ENCODE measurements at places on chromosomes 16 and 17.

- DNase-seq: no peak
Observed at GRCh38 chr16:3564130-3564888, 12.9 kb downstream of the NLRC3 start.

DNA sequence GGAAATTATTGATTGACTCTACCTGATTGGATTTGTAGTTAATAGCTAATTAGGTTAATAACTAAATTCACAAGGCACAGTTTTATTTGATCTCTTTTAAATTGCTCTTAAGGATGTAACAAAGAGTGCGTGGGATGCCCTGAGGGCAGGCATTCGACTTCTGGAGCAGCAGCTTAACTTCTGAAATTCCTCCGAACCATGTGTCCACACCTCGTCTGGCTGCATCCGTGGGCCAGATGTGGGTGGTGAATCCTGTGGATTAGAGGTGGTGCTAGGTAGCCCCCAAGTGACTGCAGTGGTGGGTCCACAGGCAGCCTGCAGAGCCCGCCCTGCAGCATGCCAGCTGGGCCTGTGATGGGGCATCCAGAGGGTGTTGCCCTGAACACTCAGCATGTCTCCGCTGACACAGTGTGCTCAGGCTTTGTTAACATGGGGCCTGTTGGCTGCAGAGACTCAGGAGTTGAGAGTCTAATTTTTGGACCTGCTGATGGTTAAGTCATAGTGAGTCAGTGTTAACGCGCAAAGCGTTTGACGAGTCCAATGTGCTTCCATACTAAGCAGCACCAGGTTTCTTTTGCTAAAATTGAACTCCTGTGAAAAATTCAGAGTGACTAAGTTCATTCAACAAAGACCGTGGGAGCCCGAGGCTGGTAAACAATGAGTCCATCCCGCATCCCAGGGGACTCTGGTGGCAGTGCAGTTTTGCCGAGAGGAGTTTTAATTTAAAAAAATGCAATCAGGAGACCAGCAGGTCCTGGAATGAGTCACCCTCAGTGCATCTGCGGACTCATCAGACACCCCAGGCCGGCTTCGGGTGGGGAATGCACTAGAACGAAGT lies 3.8 kb upstream of the NPB start:
- no peak for DNase-seq

DNA sequence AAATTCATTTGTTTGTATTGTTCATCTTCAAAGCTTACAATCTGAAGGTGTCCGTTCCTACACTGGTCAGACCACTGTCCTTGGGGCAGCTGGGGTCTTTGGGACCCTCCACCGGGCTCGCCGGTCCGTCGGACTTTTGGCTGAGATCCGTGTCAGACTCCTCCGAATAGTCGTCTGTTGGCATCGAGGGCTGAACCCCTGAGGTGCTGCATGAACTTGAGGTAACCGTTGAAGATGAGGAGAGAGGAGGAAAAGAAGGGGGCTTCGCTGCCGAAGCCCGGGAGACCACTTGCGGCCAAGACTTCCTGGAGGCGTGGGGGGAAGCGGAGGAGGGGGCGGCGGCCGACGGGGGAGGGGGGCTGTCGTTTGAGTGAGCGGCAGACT lies 260.8 kb downstream of the ZFHX3 start:
- DNase-seq: no peak

GRCh38 chr16:89150090-89150835 lies 21.3 kb upstream of the CDH15 start:
- DNase-seq: no peak

DNA sequence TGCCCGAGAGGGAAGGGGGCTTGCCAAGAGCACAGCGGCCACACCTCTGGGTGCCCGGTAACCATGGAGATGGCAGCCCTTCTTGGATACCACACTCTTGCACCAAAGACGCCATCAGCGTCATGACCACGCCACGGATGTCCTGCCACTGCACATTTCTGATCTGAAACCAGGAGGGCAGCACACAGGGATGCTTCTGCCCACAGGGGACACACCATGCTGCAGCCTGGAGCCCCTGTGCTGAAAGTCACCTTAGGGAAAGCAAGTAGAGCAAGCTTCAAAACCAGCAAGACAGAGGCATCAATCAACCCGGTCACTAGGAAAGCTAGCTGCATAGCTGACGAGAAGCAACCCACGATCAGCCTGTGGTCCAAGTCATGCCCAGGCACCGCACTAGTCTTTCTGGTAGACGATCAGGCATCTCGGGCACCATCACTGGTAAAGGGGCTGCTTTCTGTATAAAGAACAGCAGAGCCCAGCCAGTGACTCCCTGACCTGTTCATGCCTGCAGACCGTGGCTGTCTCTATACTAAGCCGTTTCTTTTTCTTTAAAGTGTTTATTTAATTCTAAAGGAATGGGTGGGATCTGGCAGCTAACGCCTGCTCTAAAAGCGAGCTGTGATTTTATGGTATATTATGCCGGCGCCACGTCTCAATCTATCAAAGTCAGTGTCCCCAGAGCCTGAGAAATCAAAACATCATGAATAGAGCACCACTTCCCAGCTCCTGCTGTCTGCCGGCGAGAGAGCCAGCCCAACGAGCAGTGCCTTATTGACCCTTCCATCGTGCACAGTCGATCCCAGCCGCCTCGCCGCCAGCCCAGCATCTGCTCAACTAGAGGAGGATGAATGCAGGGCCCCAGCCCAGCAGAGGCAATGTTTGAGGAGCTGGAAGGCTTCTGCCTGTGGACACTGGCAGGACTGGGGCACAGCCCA lies 244.7 kb downstream of the RBFOX3 start:
- DNase-seq: no peak

DNA sequence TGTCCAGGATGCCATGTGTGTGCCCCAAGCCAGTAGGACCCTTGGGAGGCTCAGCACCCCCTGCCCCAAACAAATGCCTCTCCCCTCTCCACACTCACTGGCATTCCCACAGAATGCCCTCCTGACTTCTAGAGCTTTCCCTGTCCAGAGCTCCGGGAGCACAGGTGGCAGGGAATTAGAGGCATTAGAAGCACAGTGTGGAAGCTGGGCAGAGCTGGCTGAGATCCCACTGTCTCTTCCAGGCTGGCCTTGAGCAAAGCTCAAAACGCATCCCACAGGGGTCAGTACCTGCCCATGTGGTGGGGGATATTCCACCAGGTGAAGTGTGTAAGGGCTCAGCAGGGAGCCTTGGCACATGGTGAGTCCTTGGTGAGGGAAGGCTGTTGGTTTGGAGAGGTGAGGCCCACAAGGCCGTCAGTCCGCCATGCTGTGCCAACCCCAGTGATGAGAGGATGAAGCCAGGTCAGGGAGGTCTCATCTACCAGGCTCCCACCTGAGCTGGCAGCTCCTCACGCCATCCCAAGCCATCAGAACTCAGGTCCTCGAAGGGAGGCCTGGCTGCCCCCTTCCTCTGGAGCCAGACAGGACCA lies 18.1 kb downstream of the ENDOV start:
- DNase-seq: no peak

GRCh38 chr16:24139282-24139681 lies 116.9 kb upstream of the CACNG3 start:
- DNase-seq: no peak

Data from esophagus squamous epithelium (tissue), 5 donors.